Stimulated activated CD4-positive, alpha-beta T cell treated with anti-CD3 and anti-CD28 coated beads, TNF-alpha, amount 100 ng/mL, for 4 hours (primary cell): ENCODE measurements at places on chromosomes 13 and 19.
A peak's percentile ranks its signal among the peaks of the same experiment; 100 is the strongest.

GRCh38 chr13:80962855-80963254 lies 621.9 kb upstream of the SPRY2 start:
- no peak for DNase-seq

- no peak for DNase-seq
Measured at GRCh38 chr13:95643936-95644598, 439 bp downstream of the DZIP1 start.

DNA sequence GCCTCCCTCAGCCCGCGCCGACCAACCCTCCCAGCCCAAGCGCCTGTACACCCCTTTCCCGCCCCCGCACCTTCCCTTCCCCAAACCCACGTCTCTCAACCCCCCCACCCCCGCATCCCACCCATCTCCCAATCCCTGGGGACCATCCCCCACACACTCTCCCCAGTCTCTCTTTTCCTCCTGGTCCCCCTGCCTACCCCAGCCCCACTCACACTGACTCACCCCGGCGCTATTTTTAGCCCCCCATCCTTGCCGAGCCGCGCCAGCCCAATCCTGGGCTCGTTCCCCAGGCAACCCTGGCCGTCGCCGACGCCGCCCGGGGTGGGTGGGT lies 11.7 kb downstream of the CIC start:
- DNase-seq: no peak

DNA sequence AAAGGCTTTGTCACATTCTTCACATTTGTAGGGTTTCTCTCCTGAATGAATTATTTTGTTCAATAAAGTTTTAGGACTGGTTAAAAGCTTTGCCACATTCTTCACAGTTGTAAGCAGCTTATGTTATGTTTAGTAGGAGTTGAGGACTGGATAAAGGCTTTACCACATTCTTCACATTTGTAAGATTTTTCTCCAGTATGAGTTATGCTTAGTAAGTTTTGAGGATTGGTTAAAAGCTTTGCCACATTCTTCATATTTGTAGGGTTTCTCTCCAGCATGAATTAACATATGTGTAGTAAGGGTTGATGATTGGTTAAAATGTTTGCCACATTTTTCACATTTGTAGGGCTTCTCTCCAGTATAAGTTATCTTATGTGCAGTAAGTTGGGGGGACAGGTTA lies 79.9 kb downstream of the ZNF431 start:
- DNase-seq: no peak

DNA sequence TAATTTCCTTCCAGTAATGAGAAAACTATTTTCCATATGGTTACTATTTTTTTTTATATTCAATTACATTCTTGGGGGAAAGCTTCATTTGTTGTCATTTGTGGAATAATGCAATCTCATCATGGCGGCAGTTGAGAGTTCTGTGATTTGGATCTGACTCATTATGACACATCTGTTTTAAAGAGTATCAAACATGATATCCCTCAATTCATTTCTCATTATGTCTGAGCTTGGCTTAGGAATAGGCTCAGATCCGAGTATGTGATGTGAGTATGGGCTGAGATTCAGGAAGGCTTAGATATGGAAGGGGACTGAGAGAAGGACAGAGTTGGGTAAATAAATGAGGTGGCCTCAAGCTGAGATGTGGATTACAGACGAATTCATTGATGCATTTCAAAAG lies 64.4 kb downstream of the POSTN start:
- no peak for DNase-seq

GRCh38 chr13:34815526-34815925 lies 126.5 kb upstream of the NBEA start:
- DNase-seq: no peak

GRCh38 chr13:49667773-49668172 lies 23.5 kb downstream of the EBPL start:
- DNase-seq: no peak

- peak; percentile 10 for DNase-seq
Measured at GRCh38 chr19:29576761-29577648, 29.1 kb upstream of the POP4 start.

- no peak for DNase-seq
Measured at GRCh38 chr13:95492044-95492801, 60.3 kb upstream of the CLDN10 start.

GRCh38 chr13:27782151-27782550 lies 10.1 kb upstream of the GSX1 start:
- no peak for DNase-seq

DNA sequence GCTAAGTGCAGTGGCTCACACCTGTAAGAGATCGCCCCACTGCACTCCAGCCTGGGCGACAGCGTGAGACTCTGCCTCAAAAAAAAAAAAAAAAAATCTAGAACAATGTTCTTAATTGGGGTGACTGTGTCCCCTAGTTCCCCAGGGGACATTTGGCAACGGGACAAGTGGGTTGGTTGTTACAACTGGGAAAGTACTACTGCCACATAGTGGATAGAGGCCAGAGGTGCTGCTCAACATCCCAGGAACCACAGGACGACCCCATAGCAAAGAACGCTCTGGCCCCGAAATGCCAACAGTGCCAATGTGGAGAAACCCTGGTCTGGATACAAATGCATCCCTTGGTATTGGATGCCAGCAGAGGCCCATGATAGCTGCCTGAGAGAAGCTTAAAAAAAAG lies 11.8 kb downstream of the NLRP12 start:
- no peak for DNase-seq
